ENCODE measurements at places on chromosomes 6 and 20. TPM values are rescaled to one million over a fixed set of nuclear protein-coding genes. Genes with fewer than 3 reads are reported as not detected.

Gene FAM209B
- total RNA-seq = 3.2 TPM

Gene MUC21
- total RNA-seq = not detected

Gene KIAA0408
- 2.3 TPM for total RNA-seq

Gene TCF15
- not detected for total RNA-seq

Gene ARFGEF3
- total RNA-seq = 0.09 TPM

Gene SLC17A9
- total RNA-seq = 8.3 TPM

Gene SOBP
- total RNA-seq = 0.46 TPM

Gene KCNK17
- not detected for total RNA-seq

Gene PDYN
- not detected for total RNA-seq

DNA sequence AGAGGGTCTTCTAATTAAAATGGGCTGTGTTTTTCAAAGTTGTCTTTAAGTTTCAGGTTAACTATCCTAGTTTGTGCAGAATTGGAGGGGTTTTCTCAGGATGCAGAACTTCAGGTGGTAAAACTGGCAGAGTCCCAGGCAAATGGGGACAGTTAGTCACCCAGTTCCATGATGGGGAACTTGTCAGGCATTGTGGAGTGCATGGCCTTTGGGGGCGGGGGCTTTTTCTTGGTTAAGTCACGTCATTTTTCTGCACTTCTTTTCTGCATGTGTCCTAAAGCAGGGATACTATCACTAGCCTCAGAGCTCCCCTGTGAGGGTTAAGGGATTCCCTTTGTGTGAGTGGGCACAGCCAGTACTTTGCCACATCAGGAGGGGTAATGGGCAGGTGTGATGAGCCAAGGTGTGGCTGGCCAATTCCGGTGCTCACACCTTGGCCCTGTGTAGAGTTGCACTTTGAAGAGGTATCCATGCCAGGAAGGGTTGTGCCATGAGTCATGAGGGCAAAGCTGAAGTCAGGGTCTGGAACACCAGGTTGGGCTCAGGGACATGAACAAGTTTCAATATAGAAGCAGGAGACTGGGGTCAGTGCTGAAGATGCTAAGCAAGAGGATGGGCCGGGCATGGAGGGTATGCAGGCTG lies 126.0 kb upstream of the RREB1 start:
- DNase-seq = no peak

DNA sequence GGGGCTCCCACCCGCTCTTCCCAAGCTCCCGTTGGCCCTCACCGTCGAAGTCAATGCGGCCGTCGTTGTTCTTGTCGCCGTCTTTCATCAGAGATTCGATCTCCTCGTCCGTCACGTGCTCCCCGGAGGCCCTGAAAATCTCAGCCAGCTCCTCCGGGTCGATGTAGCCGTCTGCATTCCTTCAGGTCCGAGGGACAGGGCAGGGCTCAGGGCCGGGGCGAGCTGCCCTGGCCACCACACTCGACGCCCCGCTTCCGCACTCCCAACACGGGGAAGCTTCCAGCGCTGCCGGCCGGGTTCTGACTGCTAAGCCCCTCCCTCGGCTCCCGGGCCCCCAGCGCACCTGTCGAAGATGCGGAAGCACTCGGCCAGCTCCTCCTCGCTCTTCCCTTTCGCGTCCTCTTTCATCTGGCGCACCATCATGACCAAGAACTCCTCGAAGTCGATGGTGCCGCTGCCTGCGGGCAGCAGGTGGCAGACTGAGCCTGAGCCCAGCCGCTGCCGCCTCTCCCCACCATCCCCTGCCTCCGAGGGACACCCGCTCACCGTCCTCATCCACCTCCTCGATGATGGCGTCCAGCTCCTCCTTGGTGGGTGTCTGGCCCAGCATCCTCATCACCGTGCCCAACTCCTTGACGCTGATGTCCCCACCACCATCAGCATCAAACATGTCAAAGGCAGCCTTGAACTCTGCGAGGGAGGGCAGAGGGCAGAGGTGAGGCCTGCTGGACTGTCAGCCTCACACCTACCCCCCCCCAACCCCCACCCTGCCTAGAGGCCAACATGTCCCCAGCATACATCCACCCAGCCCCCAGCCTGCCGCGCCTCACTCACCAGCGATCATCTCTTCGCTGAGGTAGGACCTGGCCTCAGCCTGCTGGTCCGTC lies 2.9 kb downstream of the TNNC2 start:
- DNase-seq = peak; percentile 28

- DNase-seq = no peak
Observed at GRCh38 chr20:3679749-3680700, 1.8 kb downstream of the ADAM33 start.

DNA sequence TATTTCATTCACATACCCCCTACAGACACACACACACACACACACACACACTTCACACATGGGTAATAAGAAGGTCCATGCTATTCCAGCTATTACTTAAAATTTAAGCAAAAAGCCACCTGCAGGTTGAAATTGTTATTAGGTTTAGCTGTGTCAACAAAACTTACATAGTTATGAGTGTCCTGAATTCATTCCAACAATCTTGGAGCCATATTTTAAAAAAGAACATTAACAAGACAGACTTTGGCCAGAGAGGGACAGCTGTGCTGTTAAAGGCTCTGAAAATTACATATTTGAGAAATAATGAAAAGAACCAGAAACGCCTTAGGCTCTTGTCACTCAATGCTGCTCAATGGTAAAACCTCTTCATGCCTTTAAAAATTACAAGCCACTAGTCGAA lies 455.3 kb downstream of the EPM2A start:
- no peak for DNase-seq

DNA sequence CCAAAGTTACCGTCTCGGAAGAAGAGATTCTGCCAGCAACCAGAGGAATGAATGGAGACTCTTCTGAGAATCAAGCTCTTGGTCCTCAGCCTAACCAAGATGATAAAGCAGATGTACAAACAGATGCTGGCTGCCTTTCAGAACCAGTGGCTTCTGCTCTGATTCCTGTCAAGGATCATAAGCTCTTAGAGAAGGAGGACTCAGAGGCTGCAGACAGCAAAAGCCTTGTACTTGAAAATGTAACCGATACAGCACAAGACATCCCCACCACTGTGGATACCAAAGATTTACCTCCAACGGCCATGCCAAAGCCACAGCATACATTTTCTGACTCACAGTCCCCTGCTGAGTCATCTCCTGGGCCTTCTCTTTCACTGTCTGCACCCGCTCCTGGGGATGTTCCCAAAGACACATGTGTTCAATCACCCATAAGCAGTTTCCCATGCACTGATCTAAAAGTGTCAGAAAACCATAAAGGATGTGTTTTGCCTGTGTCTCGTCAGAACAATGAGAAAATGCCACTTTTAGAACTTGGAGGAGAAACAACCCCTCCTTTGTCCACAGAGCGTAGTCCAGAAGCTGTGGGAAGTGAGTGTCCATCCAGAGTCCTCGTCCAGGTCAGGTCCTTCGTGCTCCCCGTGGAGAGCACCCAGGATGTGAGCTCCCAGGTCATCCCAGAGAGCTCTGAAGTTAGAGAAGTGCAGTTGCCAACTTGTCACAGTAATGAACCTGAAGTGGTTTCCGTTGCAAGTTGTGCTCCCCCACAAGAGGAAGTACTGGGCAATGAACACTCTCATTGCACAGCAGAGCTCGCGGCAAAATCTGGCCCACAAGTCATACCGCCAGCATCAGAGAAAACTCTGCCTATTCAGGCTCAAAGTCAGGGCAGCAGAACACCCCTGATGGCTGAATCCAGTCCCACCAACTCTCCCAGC lies 109.6 kb downstream of the RTN4IP1 start:
- DNase-seq = peak; percentile 72

DNA sequence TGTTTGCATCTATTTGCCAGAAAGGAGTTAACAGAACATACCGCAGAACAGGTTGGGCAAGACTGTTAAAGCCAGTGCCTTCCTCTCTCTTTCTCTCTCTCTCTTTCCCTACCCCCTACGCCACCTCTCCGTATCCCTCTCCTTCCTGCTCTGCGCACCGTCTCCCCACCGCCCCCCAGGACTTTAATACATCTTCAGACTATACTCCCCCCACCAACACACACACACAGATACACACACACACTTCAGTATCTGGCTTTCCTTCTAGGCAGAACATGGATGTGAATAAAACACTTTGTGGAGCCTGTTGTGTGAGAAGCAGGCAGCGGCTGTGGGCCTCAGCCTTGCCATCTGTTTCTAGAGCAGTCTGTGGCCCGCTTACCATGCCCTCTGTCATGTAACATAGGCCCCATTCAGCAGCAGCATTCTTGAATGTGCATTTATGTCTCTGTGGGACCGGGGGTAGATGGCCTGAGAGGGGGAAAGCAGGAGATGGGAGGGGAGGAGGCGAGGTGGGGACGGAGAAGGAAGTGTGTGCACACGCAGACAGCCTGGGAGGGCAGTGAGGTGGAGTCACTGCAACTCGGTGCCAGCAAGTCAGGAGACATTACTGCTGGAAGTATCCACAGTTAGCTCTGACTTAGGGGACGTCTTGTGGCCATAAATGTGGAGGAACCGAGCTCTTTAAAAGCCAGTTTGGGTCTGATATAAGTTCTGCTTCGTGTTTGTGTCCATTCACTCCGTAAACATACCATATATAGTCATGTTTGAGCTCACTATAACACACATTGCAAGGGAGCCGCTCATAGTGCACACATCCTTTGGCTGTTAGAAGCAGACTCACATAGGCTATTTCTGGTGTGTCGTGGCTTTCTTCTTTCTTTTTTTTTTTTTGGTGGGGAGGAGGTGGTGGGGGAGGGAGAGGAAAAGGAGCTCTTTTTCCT lies 38.4 kb downstream of the RREB1 start:
- DNase-seq = no peak

GRCh38 chr20:46808565-46808964 lies 86.1 kb upstream of the EYA2 start:
- no peak for DNase-seq

- DNase-seq = no peak
Observed at GRCh38 chr20:39865446-39865845, 823.6 kb downstream of the MAFB start.

DNA sequence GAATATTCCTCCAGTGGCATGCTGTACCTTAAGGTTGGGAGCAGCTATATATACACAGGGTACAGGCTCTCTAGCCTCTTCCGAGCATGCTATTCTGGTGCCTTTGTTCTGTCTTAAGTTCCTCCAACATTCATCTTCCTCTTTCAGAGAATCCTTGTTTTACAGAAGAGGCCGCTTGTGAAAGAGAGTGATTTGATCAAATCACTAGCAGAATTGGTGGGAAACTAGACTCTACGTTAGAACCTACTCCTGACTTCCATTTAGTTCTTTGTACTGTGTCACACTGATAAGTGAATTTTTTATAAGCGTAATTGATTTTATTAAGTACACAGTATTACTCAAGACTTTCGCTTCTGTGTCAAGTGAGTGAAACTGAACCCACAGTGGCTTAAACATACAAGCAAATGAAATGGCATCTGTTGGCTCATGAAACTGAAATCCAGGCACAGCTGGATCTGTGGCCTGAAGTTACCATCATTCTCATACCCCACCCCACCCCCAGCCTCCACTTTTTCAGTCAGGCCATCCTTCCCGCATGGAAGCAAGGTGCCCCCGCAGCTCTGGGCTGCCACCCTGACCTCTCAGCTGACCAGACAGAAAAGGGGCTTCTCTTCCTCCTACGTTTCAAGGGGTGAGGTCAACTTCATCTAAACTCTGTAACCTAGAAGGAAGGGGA lies 102.3 kb downstream of the RPP40 start:
- no peak for DNase-seq

DNA sequence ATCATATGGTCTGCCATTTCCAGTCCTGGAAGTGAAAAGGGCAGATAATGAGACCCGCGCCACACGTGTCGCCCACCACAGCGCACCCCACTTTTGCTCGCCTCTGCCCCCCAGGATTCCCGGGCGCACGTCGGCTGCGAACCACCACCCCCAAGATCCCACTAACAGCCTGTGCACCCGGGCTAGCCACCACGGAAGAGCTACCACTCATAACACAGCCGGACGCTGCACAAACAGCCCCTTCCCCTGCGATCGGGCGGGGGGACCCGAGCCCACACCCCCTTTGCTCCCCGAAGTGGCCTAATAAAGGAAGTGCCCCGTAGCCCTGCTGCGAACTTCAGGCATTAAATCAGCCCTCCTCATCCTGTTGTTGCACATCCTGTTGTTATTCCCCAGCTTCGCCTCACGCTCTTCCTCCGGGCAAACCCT lies 506 bp downstream of the CITED2 start:
- DNase-seq = no peak

DNA sequence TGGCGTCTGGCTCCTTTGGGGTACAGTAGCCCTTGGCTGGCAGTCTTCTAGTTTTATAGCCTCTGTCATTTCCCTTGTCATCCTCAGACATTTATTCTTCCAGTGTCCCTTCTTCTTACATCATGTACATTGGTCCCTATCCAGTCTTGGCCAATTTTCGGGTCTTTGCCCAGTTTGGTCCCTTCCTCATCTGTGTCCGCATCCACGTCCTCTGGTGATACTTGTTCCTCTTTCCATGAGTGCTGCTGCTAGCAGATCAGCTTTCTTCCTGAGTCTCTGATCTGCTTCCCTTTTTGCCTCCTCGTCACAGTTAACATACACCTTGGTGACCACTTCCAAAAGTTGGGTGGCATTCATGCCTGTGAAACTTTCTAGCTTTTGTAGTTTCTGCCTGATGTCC lies 86.2 kb upstream of the GPR6 start:
- no peak for DNase-seq

DNA sequence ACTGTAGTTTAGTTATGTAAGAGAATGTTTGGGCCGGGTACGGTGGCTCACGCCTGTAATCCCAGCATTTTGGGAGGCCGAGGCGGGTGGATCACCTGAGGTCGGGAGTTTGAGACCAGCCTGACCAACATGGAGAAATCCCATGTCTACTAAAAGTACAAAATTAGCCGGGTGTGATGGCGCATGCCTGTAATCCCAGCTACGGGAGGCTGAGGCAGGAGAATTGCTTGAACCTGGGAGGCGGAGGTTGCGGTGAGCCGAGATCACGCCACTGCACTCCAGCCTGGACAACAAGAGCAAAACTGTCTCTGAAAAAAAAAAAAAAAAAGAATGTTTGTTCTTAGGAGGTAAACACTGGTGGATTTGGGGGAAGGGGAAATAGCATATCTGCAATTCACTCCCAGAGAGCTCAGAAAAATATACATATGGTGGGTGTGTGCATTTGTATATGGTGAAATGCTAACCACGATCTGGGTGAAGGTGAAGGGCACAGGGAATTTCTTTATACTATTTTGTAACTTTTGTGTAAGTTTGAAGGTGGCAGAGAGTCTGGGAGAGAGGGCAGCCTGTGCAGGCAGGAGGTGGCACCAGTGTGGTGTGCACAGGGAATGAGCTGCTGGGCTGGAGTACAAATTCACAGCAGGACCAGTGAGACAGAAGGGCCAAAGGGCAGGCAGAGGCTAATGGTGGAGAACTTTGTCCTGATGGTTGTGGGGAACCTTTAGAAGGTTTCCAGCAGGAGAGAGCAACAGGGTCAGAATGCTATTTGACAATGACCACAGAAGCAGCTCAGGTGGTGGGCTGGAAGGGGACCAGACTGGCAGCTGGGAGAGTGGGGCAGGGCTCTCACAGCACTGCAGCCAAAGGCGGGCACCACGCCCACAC lies 42.4 kb downstream of the SSR1 start:
- no peak for DNase-seq

DNA sequence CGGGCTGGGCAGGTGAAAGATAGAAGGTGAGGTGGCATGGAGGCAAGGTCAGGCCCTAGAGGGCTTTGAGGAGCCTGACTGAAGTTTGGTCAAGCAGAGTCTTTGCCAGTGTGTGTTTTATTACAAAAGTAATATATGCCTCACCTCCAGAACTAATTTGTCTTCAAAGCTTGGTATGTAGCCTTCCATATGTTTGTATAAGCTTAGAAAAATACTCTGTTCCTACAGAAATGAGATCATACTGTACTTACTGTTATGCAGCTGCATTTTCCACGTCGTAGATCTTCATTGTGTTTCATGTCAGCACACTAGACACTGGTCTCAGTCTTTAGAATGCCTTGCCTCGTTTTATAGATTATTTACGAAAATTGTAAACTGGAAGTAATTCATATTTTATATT lies 61.8 kb downstream of the ANKS1A start:
- DNase-seq = no peak

GRCh38 chr6:48199499-48199898 lies 88.5 kb upstream of the PTCHD4 start:
- no peak for DNase-seq

Measured in T-cell (primary cell).